Right hindlimb (tissue), 1 donor: ENCODE measurements at places on chromosomes 3 and 15.
A peak's percentile ranks its signal among the peaks of the same experiment; 100 is the strongest.

DNA sequence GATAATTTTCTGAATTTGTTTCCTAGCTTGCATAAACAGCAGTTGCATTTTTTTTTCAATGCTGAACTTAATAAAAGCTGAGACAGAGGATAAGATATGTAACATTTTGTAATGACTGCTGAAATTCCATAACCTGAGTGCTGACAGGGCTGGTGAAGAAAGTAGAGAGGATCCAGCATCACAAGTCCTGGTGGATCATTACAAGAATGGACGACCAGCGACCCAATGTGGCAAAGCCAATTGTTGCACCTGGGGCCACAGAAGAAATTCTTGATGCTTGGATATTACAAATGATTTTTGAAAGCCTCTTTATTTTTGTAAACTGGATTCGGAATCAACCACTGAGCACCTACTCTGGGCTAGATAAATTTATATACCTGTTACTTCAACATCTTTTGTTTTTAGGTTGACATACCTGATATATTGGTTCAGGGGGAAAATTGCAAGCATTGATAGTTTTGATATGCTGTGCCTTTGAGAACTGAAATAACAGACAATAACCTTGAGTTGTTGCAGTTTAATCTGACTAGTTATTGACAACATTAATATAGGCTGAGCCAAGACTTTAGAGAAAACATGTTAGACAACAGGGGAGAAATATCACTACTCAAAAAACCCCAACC lies 3.9 kb upstream of the ACTL6A start:
- DNase-seq, result peak; percentile 81

GRCh38 chr15:101187820-101188636 lies 63.8 kb downstream of the CHSY1 start:
- DNase-seq, result peak; percentile 69

DNA sequence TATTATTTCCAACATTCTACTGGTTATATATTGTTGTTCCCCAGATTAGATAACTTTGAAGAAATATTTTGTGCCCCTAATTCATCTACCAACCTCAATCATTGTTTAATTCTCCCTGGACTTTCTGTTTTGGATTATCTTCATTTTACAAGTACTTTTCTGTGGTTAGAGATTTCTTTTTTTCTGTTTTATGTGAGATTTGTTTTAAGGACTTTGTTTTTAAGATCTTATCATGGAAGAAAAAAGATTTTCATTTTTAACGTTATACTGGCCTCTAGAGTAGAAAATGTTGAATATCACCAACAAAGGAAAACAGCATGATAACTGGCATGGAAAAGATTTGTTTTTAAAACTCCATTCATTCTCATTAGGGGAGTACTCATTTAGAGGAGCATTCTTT lies 210.9 kb upstream of the KCNMB2 start:
- DNase-seq, result no peak

GRCh38 chr15:92101708-92102394 lies 248.3 kb downstream of the SLCO3A1 start:
- DNase-seq, result no peak

DNA sequence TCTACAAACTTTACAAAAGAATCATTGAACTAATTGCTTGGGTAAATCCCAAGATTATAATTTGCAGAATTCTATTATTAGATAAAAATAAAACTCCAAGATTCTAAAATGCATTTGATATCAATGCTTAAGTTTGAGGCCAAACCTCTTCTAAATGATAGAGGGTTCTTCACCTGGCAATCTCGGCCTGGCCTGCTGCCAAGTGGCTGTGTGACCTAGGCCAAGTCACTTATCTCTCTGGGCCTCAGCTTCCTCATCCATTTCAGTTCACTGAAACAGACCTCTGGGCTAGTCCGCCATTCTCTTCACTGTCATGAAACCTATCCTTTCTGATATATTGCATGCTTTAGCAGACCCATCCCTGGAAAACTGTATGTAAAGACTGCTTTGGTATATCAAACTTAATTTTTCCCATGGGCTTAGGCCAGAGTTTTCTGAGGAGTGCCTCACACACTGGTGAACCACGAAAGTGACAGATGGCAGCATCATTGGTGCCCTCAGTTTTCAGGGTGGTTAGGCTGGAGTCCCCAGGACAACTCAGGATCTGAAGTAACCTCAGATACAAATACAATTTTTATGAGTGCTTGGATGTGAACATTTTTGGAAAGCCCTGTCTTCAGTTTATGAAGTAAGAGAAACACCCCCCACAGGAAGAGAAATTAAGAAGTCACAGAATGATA lies 21.8 kb downstream of the NUDT16 start:
- no peak for DNase-seq

GRCh38 chr3:152835601-152836102 lies 721 bp downstream of the P2RY1 start:
- peak; percentile 51 for DNase-seq
